ENCODE measurements at places on chromosomes 12 and 14. TPM values are rescaled to one million over a fixed set of nuclear protein-coding genes. Genes with fewer than 3 reads are reported as not detected.

GLIPR1L1 gene
- total RNA-seq: not detected

PELI2 gene
- total RNA-seq: 5.8 TPM

TSPAN19 gene
- not detected for total RNA-seq

TBC1D30 gene
- 4.0 TPM for total RNA-seq

SCN8A gene
- 0.64 TPM for total RNA-seq

SIRT4 gene
- total RNA-seq: 0.96 TPM

MMP19 gene
- total RNA-seq: 0.24 TPM

Measured in tracheal epithelial cell (primary cell).